ENCODE measurements at places on chromosomes 4 and X. TPM values are rescaled to one million over a fixed set of nuclear protein-coding genes. Genes with fewer than 3 reads are reported as not detected.
A peak's percentile ranks its signal among the peaks of the same experiment; 100 is the strongest.

DNA sequence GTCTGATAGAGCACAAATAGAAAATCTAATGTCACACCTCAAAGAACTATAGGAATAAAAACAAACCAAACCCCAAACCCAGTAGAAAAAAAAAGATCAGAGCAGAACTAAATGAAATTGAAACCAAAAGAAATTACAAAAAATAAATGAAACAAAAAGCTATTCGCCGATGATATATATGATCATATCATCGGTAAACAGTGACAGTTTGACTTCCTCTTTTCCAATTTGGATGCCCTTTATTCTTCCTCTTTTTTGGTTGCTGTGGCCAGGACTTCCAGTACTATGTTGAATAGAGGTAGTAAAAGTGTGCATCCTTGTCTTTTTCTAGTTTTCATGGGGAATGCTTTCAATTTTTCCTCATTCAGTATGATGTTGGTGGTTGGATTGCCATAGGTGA, 215.3 kb upstream of the AR start:
- no peak for DNase-seq

GRCh38 chrX:151985531-151985930, 11.1 kb upstream of the GABRE start:
- no peak for DNase-seq

- no peak for DNase-seq
Measured at GRCh38 chr4:162360369-162361149, 196.8 kb upstream of the FSTL5 start.

- DNase-seq, result no peak
Measured at GRCh38 chr4:186485561-186486062, 69.8 kb downstream of the MTNR1A start.

DNA sequence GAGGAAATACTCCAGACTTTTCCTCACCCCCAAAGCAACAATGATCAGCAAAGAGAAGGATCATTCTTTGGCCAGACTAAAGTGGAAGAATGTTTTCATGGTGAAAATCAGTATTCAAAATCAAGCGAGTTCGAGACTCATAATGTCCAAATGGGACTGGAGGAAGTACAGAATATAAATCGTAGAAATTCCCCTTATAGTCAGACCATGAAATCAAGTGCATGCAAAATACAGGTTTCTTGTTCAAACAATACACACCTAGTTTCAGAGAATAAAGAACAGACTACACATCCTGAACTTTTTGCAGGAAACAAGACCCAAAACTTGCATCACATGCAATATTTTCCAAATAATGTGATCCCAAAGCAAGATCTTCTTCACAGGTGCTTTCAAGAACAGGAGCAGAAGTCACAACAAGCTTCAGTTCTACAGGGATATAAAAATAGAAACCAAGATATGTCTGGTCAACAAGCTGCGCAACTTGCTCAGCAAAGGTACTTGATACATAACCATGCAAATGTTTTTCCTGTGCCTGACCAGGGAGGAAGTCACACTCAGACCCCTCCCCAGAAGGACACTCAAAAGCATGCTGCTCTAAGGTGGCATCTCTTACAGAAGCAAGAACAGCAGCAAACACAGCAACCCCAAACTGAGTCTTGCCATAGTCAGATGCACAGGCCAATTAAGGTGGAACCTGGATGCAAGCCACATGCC, 89.7 kb downstream of the TET2 start:
- DNase-seq, result no peak

GRCh38 chr4:98939438-98939837, 10.5 kb upstream of the EIF4E start:
- DNase-seq, result no peak

- DNase-seq, result no peak
Measured at GRCh38 chrX:37871626-37872302, 24.4 kb upstream of the DYNLT3 start.

DNA sequence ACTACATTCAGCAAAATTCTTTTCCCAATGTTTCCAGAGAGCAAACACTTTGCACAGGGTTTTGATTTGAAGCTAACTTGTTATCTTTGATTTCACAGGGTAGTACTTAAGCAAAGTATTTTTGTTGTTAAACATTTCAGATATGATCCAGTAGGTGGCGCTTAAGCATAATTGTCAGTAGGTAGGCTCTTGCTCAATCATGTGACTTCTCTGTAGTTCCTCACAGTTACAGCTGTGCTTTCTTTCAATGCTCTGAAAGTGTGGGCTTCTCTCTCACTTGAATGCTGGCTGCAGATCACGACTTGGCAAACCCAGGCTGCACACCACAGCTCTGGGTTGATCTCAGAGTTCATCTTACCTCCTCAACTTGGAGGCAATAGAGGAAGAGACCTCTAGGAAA, 1016.5 kb downstream of the SH3BGRL start:
- DNase-seq, result no peak

- no peak for DNase-seq
Measured at GRCh38 chrX:148389629-148390028, 110.8 kb upstream of the AFF2 start.

GRCh38 chrX:3526731-3527130, 180.3 kb upstream of the MXRA5 start:
- no peak for DNase-seq

DNA sequence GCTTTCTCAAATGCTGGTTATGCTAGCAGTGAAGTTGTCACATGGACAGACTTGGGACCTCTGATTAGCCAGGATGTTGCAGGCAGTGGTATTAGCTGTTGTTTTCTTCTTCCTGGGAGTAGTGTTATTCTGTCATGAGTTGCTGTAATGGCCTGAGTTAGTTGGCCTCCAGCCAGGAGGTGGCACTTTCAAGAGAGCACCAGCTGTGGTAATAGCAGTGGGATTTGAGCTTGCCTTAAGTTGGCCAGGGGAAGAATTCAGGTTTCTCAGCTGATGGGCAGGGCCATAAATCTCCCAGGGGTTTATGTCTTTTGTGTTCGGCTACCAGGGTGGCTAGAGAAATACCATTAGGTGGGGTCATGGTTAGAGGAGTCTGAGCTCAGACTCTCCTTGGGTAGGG, 132.6 kb downstream of the GLUD2 start:
- DNase-seq, result no peak

DNA sequence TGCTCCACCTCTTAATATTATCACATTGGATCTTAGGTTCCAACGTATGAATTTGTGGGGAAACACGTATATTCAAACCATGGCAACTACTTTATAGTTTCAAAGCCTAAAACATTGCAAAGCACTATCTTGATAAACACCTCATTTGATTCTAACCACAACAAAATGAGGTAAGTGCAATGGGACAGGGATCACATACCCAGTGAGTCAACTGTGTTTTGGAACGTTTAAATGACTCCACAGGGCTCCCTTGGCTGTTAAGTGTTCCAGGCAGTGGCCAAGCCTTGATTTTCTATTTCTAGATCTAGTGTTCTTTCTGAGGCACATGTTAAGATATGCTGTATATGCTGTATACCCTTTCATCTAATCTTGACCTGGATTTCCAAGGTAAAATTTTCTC, 54.5 kb upstream of the C1QTNF7 start:
- no peak for DNase-seq

GRCh38 chr4:37219242-37219641, 25.3 kb upstream of the NWD2 start:
- no peak for DNase-seq

- DNase-seq, result no peak
Measured at GRCh38 chr4:70589785-70590184, 2.3 kb upstream of the AMBN start.

- DNase-seq, result no peak
Measured at GRCh38 chr4:100778431-100778830, 260.6 kb upstream of the EMCN start.

- no peak for DNase-seq
Measured at GRCh38 chr4:24392613-24393012, 191.7 kb downstream of the DHX15 start.

DNA sequence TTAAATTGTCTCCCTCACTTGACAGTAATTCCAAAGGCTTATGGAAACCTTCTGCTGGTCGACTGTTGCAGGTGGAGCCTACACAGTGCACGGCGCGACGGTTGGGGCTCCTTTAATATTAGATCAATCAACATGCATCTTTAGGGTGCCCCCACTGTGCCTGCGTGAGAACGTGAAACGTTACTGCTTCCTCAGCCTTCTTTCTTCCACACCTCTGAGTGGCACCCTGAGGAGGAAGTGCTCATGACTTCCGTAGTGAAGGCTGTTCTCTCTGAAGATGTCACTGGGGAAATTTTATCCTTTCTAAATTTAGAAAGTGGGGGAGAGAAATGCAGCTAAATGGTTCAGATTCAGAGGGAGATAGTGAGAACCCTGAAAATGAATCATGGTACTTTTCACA, 184.0 kb upstream of the ZFP42 start:
- no peak for DNase-seq

DNA sequence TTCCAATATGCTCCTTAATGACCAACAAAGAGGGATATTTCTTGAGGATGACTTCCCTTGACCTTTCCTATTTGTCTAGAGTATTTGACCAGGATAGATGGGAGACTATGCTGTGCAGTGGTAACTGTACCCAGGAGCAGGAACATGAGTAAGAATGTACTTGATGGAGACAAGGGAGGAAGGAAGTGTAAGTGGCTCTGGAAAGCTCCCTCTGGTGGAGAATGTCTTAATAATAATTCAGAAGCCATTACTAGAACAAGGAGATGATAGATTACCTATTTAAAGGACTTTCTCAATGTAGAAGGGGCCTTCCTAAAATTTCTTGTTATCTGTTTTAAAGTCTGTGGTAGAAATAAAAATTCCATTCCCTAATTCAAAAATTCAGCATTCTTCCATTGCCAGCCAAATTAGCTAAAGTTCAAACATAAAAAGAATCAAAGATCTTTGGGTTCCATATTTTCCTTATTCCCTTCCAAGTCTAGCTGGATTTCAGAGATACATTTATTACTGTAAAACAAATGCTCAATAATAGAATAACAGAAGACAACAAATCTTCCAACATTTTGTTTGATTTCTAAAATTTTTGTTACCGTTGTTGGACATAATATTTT, 83.8 kb downstream of the GRID2 start:
- no peak for DNase-seq

- no peak for DNase-seq
Measured at GRCh38 chrX:78109458-78109857, 5.4 kb downstream of the PGK1 start.

- peak; percentile 81 for DNase-seq
Measured at GRCh38 chr4:78379991-78380729, 171.4 kb upstream of the ANXA3 start.

DNA sequence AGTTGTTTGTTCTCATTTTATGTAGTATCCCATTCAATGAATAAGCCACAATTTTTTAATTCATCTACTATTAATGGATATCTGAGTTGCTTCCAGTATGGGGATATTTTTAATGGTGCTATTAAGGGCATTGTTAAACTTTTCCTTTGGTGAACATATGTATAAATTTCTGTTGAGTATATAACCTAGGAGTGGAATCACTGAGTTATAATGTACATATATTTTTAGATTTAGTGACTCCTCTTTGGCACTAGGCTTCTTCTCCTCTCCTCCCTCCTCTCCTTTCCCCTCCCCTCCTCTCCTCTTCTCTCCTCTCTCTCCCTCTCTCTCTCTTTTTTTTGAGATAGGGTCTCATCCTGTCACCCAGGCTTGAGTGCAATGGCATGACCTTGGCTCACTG, 26.4 kb downstream of the RBM47 start:
- DNase-seq, result no peak

MAOA gene
- total RNA-seq, result 11.6 TPM

RAB41 gene
- not detected for total RNA-seq

GPRIN3 gene
- 3.8 TPM for total RNA-seq

ATP2B3 gene
- total RNA-seq, result 0.10 TPM

DRP2 gene
- 0.69 TPM for total RNA-seq

All from skin of body (tissue), 3 donors.